AG04450 (cell line): ENCODE measurements at places on chromosomes 3 and 15. TPM values are rescaled to one million over a fixed set of nuclear protein-coding genes. Genes with fewer than 3 reads are reported as not detected.

DNA sequence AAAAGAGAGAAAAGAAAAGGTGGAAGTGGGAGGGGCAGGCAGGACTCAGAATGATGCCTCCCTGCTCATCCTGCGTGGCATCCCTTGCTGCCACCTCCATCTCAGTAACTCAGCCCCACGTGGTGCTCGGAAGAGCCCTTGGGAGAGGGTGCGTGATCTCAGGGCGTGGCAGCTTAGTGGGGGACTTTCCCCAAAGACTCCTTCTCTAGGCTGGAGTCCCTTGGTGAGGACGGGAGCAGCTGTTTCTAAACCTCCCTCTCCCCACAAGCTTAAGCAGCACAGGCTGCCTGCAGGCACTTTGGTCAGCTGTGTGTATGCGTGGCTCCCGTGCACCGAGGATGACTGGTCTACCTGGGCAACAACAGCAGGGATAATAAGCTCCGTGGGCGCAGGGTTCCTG, 7.4 kb upstream of the ANPEP start:
- DNase-seq: no peak

DNA sequence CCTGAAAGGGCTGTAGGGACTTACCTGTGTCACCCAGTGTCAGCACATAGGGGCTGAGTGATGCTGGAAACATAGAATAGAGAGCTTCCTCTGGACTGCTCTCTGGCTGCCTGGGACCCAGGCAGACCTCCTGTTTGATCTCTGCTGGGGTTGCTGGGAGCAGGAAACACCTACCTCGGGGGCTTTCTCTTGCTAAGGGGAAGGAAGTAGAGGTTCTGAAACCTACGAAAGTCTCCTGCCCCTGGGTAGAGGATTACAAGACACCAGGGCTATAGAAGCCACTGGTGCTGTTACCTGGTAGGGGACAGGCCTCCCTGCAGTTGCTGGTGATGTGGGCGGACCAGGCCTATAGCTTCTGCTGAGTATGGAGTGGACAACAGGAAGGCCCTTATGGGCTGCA, 81.7 kb downstream of the DHX30 start:
- no peak for DNase-seq

DNA sequence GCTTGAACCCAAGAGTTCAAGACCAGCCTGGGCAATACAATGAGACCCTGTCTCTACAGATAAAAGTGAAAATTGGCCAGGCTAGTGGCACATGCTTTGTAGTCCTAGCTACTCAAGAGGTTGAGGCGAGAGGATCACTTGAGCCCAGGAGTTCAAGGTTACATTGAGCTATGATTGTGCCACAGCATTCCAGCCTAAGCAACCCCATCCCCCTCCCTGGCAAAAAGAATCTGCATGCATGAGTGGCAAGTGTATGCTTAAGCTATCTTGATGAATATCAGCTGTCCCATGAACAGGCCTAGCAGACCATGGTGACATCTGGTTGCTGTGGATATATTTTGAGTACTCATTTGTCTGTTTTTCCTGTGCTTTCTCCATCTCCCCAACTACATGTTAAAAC, 4.7 kb downstream of the ATRIP start:
- no peak for DNase-seq

CACNA1D gene
- polyA plus RNA-seq: 0.06 and 0.07 TPM in 2 replicates

IQSEC1 gene
- 3.6 and 5.4 TPM in 2 replicates for polyA plus RNA-seq
